ENCODE measurements at places on chromosomes 6 and 20.

- DNase-seq = peak; percentile 95
Measured at GRCh38 chr20:25254986-25255680, 7.2 kb downstream of the PYGB start.

- no peak for DNase-seq
Measured at GRCh38 chr20:41230136-41230535, 87.4 kb downstream of the ZHX3 start.

DNA sequence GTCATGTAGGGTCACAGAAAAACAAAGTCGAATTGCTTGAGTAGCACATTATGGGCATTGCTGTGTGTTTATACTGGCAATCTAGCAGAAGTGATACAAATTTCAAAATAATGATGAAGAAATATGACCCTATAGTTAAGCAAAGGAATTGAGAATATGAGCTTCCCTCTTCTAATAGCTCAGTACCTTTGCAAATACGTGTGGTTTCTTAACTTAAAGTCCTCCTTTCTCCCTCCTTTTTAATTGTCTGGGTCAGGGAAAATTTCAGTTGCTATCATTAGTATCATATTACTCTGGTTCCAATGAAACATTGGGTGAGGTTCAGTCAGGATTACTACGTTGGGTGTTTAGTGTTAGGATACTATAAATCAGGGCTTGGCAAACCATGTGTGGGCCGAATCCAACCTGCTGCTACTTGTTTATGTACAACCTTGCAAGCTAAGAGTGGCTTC is 166.8 kb upstream of the CARMIL1 start:
- DNase-seq = no peak

DNA sequence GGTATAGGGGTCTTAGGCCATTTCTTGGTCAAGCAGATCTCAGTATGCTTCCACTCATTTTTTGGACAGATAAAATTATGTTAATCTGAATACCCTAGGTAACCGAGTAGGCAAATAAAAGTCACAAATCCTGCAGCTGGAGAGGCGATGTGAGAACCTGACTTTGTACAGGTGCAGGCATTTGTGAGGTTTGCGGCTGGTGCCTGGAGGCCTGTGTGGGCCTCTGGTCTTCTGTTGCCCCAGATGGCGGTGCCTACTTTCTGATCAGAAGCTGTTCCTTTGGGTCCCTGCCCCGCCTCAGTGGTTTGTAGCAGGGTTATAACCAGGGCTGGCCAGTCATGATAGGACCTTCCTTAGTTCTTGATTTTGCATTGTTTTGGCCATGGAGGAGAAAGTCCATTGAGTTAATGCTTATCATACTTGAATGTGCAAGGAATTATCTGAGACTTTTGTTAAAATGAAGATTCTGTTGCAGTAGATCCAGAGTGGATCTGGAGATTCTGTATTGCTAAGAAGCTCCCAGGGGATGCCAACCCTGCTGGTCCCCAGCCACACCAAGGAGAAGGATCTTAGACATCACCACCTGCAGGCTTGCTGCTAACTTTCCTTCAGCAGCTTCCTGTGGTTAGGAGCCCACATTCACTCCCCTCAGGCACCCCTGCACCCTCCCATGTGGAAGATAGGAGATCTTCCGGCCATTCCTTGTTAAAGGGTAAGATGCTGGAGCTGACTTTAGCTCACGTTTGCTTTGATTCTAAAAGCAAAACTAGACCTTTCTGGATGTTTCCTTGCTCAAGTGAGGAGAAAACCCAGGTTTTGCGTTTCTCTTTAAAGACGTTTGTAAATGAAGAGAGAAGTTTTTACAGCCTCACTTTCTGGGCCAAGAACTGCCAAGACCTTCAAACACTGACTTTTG is 50.7 kb downstream of the LRRC1 start:
- DNase-seq = no peak

DNA sequence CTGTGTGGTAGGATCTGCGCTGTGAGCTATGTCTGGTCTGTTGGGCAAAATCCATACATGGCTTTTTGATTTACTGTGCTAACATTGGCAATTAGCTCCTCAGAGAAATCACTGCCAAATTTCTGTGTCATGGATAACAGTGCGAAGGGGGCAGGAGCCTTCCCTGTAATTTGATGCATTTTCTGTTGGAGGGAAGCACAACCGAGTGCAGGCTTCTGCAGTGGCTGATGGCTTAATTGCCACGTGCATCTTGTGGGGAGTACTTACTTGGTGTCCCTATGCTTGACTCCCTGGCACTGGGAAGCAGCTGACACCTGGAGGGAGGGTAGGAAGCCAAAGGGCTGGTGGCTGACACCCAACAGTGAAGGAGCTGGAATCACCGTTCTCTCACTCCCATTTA is 99.3 kb upstream of the PROKR2 start:
- no peak for DNase-seq

DNA sequence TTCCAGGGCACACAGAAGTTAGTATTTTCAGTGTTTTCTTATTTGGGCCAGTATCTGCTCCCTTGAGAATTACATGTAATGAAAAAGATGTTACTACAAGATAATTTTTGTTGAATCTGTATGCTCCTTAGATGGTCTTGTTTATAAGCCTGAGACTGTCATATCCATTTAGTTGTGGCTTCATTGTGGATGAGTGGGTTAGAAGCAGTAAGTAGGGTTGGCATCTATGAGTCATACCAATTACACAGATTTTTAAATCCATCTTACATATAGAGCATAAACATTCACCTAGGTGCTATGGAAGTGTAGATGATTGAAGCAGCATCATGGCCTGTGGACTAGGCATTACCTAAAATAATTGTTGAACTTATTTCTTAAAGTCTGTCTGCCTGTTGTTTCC is 13.5 kb upstream of the BAG2 start:
- DNase-seq = no peak

DNA sequence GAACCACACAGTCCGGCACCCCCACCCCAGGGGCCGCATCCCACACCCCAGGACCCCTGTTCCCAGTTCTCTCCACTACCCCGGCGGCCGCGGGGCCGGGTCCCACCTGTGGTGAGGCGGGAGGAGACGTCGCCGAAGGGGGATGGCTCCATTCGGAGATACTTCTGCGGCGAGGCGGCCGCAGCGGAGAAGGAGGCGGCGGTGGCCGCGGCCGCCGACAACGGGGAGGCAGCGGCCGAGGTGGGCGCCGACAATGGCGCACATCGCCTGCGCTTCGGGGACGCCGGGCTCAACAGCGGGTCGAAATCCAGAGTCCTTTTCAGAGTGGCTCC is 723 bp downstream of the AKIRIN2 start:
- DNase-seq = peak; percentile 27

Measured in thyroid gland (tissue), 4 donors.